Renal pelvis (tissue), 12 donors: ENCODE measurements at places on chromosomes 7 and 10. TPM values are rescaled to one million over a fixed set of nuclear protein-coding genes. Genes with fewer than 3 reads are reported as not detected.

PCDH15 gene
- 5.5 TPM for polyA plus RNA-seq

ZNF727 gene
- 0.62 TPM for polyA plus RNA-seq

MKX gene
- 0.09 TPM for polyA plus RNA-seq

KEL gene
- polyA plus RNA-seq: 4.8 TPM

CTAGE8 gene
- polyA plus RNA-seq: 5.3 TPM

CCDC172 gene
- not detected for polyA plus RNA-seq

LIPM gene
- polyA plus RNA-seq: not detected

SUV39H2 gene
- 18.9 TPM for polyA plus RNA-seq

RADIL gene
- 2.1 TPM for polyA plus RNA-seq

CPA5 gene
- 0.22 TPM for polyA plus RNA-seq

UCN3 gene
- 0.38 TPM for polyA plus RNA-seq

LDB3 gene
- polyA plus RNA-seq: 1.2 TPM

PITX3 gene
- 1.4 TPM for polyA plus RNA-seq

DNA sequence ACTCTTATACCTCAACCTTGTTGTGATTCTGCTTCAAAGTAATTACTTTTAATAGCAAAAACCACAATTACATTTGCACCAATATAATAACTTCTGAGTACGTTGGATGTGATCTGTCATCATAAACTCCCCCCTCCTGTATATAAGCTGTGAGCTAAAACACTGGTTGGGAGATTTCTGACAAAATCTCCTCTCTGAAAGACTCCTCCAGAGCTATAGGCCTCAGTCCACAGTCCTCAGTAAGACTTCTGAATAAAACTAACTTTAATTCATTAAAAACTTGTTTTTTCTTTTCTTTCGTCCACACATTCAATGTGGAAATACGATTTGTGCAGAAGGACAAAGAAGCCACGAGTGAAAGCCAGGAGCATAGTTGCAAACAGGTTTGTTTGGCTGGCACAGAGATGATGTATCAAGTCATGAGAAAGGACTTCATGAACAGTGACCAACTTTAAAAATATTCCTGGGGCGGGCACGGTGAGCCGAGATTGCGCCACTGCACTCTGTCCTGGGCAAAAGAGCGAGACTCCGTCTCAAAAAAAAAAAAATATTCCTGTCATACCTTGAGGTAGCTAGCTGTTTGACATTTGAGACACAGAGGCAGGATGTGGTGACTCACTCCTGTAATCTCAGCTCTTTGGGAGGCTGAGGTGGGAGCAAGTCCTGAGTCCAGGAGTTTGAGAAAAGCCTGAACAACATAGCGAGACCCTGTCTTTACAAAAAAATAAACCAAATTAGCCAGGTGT, 91.1 kb upstream of the ARHGAP21 start:
- DNase-seq: no peak

DNA sequence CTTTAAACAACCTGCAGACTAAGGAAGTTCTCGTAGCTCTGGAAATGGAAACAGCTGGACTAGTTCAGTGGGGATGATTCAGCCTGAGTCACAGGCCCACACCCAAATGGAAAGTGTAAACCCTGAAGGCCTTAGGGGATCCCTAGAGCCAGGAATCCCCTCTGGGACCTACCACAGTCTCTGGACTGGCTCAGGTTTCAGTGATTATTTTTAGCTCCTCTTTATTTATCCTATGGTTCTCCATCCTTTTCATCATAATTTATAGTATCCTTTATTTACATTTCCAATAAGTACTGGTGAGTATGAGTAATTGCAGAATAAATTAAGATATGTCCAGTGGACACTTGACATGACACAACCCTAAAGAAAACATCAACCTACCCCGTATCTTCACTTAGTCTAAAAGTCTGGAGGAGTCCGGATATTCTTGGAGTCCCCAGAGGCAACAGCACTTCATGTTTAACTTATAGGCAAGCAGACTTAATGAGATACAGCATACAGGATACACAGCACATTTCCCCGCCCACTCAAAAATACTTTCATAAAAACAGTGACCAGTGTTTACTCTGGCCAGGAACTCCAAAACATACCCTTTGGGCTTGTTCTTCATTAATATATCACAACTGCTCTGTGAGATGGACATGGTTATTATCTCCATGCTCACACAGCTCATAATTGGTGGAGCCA, 28.4 kb upstream of the SEMA3E start:
- peak; percentile 60 for DNase-seq

GRCh38 chr7:2313450-2314208, 612 bp downstream of the SNX8 start:
- DNase-seq: no peak

- DNase-seq: no peak
These were observed 49.2 kb downstream of the RASGEF1A start for GRCh38 chr10:43217563-43218205.

DNA sequence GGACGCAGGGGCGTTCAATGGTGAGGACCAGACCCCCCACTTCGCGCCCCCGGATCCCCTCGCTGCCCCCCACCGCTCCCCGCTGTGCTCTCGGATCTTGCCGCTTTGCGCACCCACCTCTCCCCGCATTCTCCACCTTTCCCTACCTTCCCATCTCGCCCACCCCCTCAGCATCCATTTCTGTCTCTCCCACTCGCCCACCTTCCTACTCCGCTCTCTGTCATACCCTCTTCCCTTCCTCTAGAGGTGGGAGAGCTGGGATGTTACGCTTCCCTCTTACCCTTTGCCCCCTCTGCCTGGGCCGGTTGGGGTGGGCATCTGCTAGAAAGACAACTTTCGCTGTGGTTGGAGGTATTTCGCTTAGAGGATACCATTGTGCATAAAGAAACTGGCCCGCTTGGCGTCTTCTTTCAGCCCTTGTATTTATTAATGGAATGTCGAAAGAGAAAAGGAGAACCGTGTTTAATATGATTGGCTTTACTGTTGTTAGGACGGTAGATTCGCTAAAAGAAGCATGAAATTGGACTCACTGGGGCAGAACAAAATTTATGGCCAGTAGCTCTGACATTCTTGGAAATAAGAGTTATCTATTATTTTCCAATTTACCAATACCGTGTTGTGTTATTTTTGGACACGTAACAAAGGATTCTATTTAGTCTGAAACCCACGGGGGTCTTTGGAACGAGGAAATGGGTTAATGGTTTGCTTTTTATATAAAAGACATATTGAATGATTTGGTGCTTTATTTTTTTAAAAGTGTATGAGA, 873 bp downstream of the PRKAR2B start:
- DNase-seq: no peak

- DNase-seq: no peak
These were observed 3.8 kb upstream of the TRIL start for GRCh38 chr7:28961972-28962371.

GRCh38 chr10:7810443-7810842, 7.9 kb upstream of the TAF3 start:
- no peak for DNase-seq

DNA sequence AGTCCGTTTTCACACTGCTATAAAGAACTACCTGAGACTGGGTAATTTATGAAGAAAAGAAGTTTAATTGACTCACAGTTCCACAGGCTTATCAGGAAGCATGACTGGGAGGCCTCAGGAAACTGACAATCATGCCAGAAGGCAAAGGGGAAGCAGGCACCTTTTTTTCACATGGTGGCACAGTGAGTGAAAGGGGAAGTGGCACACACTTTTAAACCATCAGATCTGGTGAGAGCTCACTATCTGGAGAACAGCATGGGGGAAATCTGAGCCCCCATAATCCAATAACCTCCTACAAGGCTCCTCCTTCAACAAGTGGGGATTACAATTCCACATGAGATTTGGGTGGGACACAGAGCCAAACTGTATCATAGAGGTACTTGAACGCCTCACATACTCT, 30.0 kb downstream of the AGR3 start:
- no peak for DNase-seq

GRCh38 chr7:153772966-153773365, 279.2 kb upstream of the DPP6 start:
- DNase-seq: no peak

DNA sequence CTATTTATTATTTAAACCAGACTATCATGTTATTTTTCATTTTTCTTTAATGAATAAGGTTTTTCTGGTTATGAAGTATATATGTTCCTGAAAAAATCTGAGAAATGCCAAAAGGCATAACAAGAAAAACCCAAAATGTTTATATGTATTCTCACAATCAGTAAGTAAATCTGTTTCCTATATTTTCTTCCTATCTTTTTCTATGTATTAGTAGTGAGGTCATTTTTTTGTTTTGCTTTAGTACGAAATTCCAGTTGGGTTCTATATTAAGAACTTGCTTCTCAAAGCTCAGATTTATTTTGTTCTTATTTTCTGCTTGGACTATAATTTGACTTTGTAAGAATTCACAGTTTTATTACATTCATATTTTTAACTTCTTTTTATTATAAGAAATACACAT, 287.5 kb upstream of the NFE2L3 start:
- no peak for DNase-seq

DNA sequence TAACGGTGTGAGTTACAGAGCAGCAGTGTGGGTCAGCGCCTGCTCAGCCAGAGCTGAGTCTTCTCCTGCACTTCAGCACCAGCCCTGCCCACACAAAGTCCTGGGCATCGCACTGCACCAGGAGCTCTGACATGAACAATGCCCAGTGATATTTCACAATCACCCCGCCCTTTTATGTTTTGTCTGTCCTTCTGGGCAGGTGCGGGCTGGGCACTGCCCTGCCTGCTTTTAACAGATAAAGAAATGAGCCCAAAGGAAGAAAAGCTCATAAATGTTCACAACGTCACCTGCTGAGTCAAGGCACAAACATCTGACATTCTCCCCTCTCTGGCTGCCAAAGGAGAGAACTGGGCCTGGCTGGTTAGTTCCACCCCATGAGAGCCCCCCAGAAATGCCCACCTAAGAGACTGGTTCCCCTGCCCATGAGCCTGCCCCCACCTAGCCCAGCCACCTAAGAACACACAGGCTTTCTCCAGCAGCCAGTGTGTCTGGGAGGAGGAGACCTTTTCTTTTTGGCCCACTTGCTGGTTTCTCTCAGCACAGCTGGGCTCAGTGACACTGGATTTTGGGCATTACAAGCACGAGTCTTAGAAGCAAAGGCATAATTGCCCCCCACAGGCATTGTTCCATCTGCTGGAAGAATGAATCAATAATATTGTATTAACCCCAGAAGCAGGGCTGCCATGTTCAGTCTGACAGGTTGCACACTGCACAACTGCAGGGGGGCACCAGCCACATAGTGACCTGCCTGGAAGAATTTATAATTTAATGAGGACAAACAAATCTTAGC, 22.3 kb downstream of the CALML3 start:
- no peak for DNase-seq

GRCh38 chr10:86712317-86712707, 44.0 kb downstream of the LDB3 start:
- DNase-seq: no peak

DNA sequence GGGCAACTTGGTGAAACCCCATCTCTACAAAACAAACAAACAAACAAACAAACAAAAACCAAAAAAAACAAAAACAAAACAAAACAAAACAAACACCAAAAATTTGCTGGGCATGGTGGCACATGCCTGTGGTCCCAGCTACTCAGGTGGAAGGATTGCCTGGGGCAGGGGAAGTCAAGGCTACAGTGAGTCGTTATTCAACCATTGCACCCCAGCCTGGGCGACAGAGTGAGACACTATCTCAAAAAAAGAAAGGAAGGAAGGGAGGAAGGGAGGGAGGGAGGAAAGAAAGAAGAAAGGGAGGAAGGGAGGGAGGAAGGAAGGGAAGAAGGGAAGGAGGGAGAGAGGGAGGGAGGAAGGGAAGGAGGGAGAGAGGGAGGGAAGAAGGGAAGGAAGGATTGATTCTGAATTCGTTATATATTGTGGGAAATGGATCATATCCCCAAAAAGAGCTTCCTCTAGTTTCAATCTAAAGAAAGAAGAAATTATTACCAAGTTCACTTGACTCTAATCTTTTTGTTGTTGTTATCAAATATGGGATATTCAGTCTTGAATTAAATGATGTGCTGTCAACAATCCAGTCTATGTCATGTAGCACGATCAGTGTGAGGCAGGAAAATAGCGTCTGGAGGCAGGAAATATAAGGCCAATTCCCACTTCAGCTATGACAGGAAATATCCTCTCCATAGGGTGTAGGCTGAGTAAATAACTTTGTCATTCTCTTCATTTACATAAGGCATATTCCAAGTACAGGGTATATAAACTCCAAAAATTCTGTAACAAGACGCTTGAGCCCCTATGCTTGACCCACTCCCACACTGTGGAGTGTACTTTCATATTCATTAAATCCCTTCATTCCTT, 26.2 kb upstream of the TRIM24 start:
- DNase-seq: no peak

DNA sequence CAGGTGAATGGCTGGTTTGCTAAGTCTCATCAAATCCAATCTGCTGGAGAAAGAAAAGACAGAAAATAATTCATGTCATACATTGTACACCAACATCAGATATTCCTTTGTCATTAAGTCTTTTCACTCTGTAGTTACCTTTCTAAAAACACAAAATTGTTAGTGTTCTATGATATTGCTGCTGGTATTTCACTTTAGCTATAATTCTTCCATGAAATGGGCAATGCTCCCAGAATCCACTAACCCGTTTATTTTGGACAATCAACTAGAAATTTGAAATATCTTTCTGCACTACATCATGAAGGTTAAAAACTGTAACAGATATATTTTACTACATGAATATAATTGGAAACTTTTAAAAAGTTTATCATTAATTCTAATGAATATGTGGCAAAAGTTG, 181.3 kb downstream of the C7orf25 start:
- DNase-seq: no peak

- DNase-seq: no peak
These were observed 44.3 kb downstream of the SORBS1 start for GRCh38 chr10:95516774-95517373.

- no peak for DNase-seq
These were observed 18.2 kb upstream of the CDH23 start for GRCh38 chr10:71378336-71379117.

DNA sequence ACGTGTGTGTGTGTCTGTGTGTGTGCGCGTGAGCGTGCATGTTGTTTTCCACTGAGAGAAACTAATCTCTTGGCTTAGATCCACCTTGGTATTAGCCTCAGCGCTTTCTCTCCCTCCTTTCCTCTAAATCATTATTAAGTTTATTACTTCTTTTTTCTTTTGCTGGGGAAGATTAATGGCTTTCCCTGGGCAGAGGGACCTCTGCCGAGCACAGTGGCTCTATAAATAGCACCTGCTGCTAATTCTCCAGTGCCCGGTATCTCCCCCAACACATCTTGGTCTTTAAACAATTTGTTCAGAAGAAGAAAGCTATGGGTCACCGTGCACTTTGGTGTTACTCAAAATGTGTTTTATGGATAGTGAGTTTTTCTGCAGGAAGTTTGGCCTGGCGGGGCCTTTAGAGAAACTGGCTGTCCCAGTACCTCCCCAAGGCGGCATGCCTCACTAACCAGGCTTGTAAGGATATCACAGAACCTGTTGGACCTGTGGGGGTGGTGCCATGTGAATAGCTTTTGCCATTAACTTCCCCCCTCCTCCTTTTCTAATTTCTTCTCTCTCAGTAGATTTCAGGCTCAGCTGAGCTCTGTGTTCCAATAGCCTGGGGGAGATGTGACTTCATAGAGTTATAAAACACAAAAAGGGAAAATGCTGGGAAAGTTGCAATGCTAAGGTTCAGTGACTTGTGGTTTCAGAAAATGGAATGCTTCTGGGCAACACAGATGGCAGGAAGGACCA, 70.1 kb upstream of the RAB11FIP2 start:
- peak; percentile 93 for DNase-seq

GRCh38 chr10:119061352-119061751, 19.3 kb downstream of the EIF3A start:
- DNase-seq: no peak

- no peak for DNase-seq
These were observed 101.2 kb downstream of the GRB10 start for GRCh38 chr7:50681432-50682045.
